ENCODE measurements at places on chromosomes 12 and 14. TPM values are rescaled to one million over a fixed set of nuclear protein-coding genes. Genes with fewer than 3 reads are reported as not detected.

Gene ADCY6
- polyA plus RNA-seq = not detected

Gene A2M
- polyA plus RNA-seq = not detected

Gene LIN7A
- polyA plus RNA-seq = 0.35 TPM

Gene STAB2
- not detected for polyA plus RNA-seq

Gene SOCS4
- 2.5 TPM for polyA plus RNA-seq

Gene MEG3
- not detected for polyA plus RNA-seq

Gene ARHGAP9
- polyA plus RNA-seq = 163 TPM

Gene RPS6KA5
- polyA plus RNA-seq = 16.6 TPM

Gene NOS1
- not detected for polyA plus RNA-seq

Gene LRRC9
- polyA plus RNA-seq = not detected

DNA sequence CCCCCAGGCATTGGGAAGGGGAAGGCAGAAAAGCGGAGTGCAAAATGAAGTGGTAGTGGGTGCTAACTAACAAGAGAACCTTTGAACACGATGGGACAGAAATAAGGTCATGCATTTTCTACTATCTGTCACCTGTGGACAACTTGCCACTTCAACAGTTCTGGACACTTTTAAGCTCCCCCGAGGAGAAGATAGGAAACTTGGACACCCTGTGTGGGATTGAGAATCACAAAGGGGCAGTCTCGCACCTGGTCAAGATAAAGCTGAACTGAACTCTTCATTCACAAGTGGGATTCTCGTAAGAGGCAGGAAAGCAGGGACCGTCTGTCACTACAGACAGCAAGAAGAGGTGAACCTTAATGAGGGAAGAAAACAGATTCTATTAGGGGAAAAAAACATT, 51.6 kb downstream of the EIF2S3B start:
- H3K4me1 ChIP-seq = peaks cover 70% of the 10 kb centered on the region
- H3K36me3 ChIP-seq = no peaks in the 10 kb centered on the region
- H3K27ac ChIP-seq = peak overlapping the region; percentile 84
- H3K4me3 ChIP-seq = peak overlapping the region; percentile 66
- DNase-seq = no peak
- peaks cover 10% of the 10 kb centered on the region for H3K27me3 ChIP-seq

- H3K4me3 ChIP-seq = no peak overlapping the region
- no peaks in the 10 kb centered on the region for H3K4me1 ChIP-seq
- DNase-seq = no peak
- no peaks in the 10 kb centered on the region for H3K36me3 ChIP-seq
Measured at GRCh38 chr14:32379447-32379846, 50.3 kb downstream of the AKAP6 start.

- no peaks in the 10 kb centered on the region for H3K36me3 ChIP-seq
- no peak overlapping the region for H3K4me3 ChIP-seq
- H3K27ac ChIP-seq = no peak overlapping the region
- no peaks in the 10 kb centered on the region for H3K27me3 ChIP-seq
- no peak for DNase-seq
Measured at GRCh38 chr12:15497671-15498292, 175.5 kb downstream of the PTPRO start.

DNA sequence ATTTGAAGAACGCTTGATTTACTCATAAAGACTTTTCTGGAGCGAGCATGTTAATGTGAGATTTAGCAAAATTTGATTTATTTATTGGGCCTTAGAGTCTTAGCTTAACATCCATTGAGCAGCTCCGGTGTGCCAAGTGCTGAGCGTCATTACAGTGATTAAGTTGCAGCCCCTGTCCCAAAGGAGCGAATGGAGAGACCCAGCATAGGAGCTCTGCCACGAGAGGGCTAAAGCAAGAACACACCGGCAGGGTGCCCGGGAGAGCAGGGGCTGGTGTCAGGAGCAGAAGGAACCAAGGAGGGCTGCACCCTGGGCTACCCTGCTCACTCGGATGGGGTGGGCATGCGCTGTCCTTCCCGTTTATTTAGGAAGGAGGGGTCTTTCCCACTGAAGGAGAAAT, 50.6 kb downstream of the PPP2R5C start:
- H3K4me3 ChIP-seq = peak overlapping the region; percentile 92
- DNase-seq = no peak
- peaks cover 96% of the 10 kb centered on the region for H3K4me1 ChIP-seq
- peaks cover 26% of the 10 kb centered on the region for H3K27me3 ChIP-seq
- H3K27ac ChIP-seq = peak overlapping the region; percentile 99

DNA sequence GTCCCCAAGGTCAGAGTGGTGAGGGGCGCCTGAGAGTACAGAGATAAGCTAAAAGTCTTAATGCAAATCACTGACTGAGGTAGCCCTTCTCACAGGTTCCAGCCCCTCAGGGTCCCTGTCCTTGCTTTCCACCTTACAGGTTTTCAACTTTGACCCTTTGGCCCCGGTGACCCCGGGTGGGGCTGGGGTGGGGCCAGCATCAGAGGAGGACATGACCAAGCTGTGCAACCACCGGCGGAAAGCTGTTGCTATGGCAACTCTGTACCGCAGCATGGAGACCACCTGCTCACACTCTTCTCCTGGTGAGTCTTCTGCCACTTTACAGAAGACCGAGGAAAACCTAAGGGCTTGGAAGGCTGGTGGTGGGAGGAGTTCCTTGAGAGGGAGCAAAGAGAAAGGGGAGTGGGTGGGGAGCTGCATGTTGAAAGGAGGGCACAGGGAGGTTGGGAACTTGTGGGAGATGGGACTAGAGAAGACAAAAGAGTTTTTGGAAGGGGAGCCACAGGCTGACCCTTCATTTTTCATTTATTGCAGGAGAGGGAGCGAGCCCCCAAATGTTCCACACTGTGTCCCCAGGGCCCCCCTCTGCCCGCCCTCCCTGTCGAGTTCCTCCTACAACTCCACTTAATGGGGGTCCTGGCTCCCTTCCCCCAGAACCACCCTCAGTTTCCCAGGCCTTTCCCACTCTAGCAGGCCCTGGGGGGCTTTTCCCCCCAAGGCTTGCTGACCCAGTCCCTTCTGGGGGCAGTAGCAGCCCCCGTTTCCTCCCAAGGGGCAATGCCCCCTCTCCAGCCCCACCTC, 2.4 kb downstream of the MBD6 start:
- H3K27me3 ChIP-seq = peaks cover 32% of the 10 kb centered on the region
- peak overlapping the region; percentile 42 for H3K4me3 ChIP-seq
- H3K4me1 ChIP-seq = peaks cover 34% of the 10 kb centered on the region
- H3K36me3 ChIP-seq = peaks cover 3% of the 10 kb centered on the region

DNA sequence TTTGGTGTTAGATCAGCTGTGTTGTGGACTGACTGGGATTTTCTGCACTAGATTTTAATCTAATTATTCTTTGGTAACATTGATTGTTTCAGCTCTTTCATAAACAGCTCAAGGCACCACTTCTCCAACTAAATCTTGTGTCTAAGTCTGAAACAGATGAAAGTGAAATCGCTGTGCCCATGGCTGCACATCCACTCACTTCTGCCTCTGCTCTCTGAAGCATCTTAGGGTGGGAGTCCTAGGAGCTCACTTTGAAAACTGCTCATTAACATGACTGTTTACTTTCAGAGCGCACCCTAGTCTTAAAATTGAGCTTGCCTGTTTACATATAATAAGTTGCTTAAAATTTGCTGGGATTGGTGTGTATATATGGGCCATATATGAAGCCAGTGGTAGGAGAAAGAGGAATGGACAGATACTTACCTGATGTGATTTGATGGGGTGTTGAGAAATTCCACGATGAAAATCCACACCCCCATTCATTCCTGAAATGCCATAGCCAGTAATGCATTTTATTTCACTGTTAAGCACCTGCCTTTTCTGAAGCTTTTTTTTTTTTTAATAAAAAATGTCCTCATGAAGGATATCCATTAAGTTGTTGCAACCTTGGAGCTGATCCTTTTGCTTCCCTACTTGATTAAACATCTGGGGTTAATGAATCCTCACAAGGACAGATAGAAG, 52.8 kb downstream of the PPFIBP1 start:
- DNase-seq = no peak
- H3K36me3 ChIP-seq = no peaks in the 10 kb centered on the region
- H3K27ac ChIP-seq = no peak overlapping the region
- H3K4me1 ChIP-seq = no peaks in the 10 kb centered on the region
- no peak overlapping the region for H3K4me3 ChIP-seq

DNA sequence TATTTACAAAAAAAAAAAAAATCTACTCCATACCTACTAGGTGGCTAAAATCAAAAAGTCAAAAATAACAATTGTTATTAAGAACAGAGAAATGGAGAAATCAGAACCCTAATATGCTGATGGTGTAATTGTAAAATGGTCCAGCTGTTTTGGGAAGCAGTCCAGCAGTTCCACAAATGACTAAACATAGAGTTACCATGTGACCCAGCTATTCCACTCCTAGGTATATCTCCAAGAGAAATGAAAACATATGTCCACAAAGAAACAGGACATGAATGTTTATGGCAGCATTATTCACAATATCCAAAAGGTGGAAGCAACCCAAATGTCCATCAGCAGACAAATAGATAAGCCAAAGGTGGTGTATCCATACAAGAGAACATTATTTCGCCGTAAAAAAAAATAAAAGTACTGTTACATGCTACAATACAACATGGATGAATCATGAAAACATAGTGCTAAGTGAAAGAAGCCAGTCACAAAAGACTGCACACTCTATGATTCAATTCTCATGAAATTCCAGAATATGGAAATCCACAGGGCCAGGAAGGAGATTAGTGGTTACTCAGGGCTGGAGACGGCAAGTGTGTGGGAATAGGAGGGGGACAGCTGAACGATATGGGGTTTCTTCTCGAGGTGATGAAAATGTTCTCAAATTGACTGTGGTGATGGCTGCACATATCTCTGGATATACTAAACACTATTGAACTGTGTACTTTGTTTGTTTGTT, 9.1 kb upstream of the DPF3 start:
- DNase-seq = no peak
- H3K27ac ChIP-seq = no peak overlapping the region
- H3K27me3 ChIP-seq = peaks cover 13% of the 10 kb centered on the region

- H3K27ac ChIP-seq = no peak overlapping the region
- H3K36me3 ChIP-seq = no peaks in the 10 kb centered on the region
- no peaks in the 10 kb centered on the region for H3K4me1 ChIP-seq
- DNase-seq = no peak
- no peaks in the 10 kb centered on the region for H3K27me3 ChIP-seq
Measured at GRCh38 chr14:68955164-68955850, 23.8 kb downstream of the ACTN1 start.

GRCh38 chr12:111242184-111242583, 126.7 kb downstream of the PHETA1 start:
- H3K36me3 ChIP-seq = no peaks in the 10 kb centered on the region
- DNase-seq = no peak
- peaks cover 2% of the 10 kb centered on the region for H3K27me3 ChIP-seq
- H3K4me3 ChIP-seq = no peak overlapping the region
- no peaks in the 10 kb centered on the region for H3K4me1 ChIP-seq

GRCh38 chr12:85809500-85809899, 26.7 kb downstream of the RASSF9 start:
- no peak overlapping the region for H3K4me3 ChIP-seq
- DNase-seq = no peak
- no peak overlapping the region for H3K27ac ChIP-seq
- no peaks in the 10 kb centered on the region for H3K4me1 ChIP-seq
- no peaks in the 10 kb centered on the region for H3K27me3 ChIP-seq

DNA sequence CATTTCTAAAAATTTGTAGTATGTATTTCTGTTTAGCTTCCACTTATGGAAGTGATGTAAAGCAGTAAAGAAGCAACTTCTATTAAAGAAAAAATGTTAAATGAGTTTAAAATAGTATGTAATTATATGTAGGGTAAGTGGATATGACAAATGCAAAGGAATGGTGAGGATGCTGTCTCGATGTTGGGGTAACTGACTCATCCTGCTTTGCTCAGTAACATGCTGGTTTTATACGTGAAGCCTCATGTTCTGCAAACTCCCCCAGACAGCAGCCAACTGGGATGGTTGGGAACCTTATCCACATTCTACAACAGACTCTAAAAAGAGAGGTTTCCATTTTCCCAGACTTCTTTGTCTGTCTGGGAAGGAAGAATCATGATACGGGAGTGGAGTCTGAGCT, 1006.4 kb upstream of the TMEM132C start:
- H3K27ac ChIP-seq = no peak overlapping the region
- no peaks in the 10 kb centered on the region for H3K4me1 ChIP-seq
- H3K36me3 ChIP-seq = no peaks in the 10 kb centered on the region
- peaks cover 3% of the 10 kb centered on the region for H3K27me3 ChIP-seq
- H3K4me3 ChIP-seq = no peak overlapping the region
- DNase-seq = no peak

DNA sequence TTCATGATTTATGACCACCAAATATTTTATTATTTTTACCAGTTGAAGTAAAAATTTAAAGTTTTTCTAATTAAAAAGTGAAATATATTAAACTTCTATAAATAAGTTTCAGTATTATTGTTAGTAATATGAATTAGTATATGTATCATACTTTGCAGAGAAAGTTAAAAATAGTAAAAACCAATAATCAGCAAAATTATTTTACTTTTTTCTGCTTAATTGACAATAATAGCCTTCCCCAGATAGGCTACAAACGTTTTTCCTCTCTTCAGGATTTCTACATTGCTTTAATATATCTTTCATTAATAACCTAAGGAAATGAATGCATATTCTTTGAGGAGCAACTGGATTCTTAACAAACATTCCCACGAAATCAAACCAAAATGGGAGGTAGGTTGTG, 543.5 kb downstream of the ETNK1 start:
- H3K4me3 ChIP-seq = no peak overlapping the region
- DNase-seq = no peak
- no peaks in the 10 kb centered on the region for H3K36me3 ChIP-seq
- H3K4me1 ChIP-seq = no peaks in the 10 kb centered on the region
- no peak overlapping the region for H3K27ac ChIP-seq

GRCh38 chr12:23014749-23015148, 389.8 kb downstream of the ETNK1 start:
- no peak overlapping the region for H3K27ac ChIP-seq
- no peaks in the 10 kb centered on the region for H3K27me3 ChIP-seq
- no peak for DNase-seq
- H3K36me3 ChIP-seq = no peaks in the 10 kb centered on the region

DNA sequence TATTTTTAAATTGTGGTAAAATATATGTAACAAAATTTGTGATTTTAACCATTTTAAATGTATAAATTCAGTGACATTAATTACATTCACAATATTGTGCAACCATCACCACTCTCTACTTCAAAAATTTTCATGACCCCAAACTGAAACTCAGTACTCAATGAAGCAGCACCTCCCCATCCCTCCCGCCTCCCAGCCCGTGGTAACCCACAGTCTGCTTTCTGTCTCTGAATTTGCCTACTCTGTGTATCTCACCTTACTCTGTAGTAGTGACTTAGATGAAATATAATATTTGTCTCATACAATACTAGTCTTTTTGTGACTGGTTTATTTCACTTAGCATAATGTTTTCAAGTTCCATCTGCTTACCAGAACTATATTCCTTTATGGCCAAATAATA, 36.2 kb downstream of the EML1 start:
- DNase-seq = no peak
- H3K4me3 ChIP-seq = no peak overlapping the region

GRCh38 chr12:52518574-52519386, 1.4 kb downstream of the KRT5 start:
- H3K27ac ChIP-seq = no peak overlapping the region
- DNase-seq = no peak
- no peaks in the 10 kb centered on the region for H3K36me3 ChIP-seq
- H3K27me3 ChIP-seq = no peaks in the 10 kb centered on the region

GRCh38 chr14:51780006-51780692, 80.3 kb upstream of the GNG2 start:
- peaks cover 5% of the 10 kb centered on the region for H3K27me3 ChIP-seq
- H3K36me3 ChIP-seq = no peaks in the 10 kb centered on the region
- H3K4me1 ChIP-seq = peaks cover 10% of the 10 kb centered on the region
